Lower leg skin (tissue), 4 donors: ENCODE measurements at places on chromosomes 12 and 14. TPM values are rescaled to one million over a fixed set of nuclear protein-coding genes. Genes with fewer than 3 reads are reported as not detected.

The POTEG gene
- 0.23 TPM for total RNA-seq

The FAM181A gene
- not detected for total RNA-seq

The LRCOL1 gene
- not detected for total RNA-seq

The IL22 gene
- not detected for total RNA-seq

The FGD4 gene
- total RNA-seq = 40.0 TPM

The PIWIL1 gene
- 1.3 TPM for total RNA-seq

The DNAJC22 gene
- total RNA-seq = 0.21 TPM

The SLIRP gene
- 309 TPM for total RNA-seq

The ARHGDIB gene
- 81.0 TPM for total RNA-seq

The PMEL gene
- total RNA-seq = 49.3 TPM

The TPPP2 gene
- not detected for total RNA-seq

The TAS2R42 gene
- not detected for total RNA-seq

The EPS8 gene
- total RNA-seq = 43.2 TPM

The RAB35 gene
- total RNA-seq = 34.7 TPM

The BDKRB1 gene
- 0.91 TPM for total RNA-seq

The POTEM gene
- not detected for total RNA-seq

The KERA gene
- total RNA-seq = not detected

The CLEC1B gene
- total RNA-seq = not detected

The CCDC196 gene
- not detected for total RNA-seq

The PARP11 gene
- total RNA-seq = 1.8 TPM

The NACA gene
- total RNA-seq = 1,930 TPM

The LYZ gene
- total RNA-seq = 14.3 TPM

The RTN1 gene
- total RNA-seq = 8.1 TPM

The NANOG gene
- 0.15 TPM for total RNA-seq

The LTBP2 gene
- 34.7 TPM for total RNA-seq

The TMEM119 gene
- 0.57 TPM for total RNA-seq

The RBMS2 gene
- 14.9 TPM for total RNA-seq

The CFAP54 gene
- not detected for total RNA-seq

The SERPINA5 gene
- 4.1 TPM for total RNA-seq

The CACNB3 gene
- 8.4 TPM for total RNA-seq

The KRT74 gene
- total RNA-seq = 0.42 TPM

The TRIP11 gene
- total RNA-seq = 18.5 TPM

The NRDE2 gene
- total RNA-seq = 7.5 TPM

The RD3L gene
- total RNA-seq = not detected
